ENCODE measurements at places on chromosomes 4 and X. TPM values are rescaled to one million over a fixed set of nuclear protein-coding genes. Genes with fewer than 3 reads are reported as not detected.

The TGIF2LX gene
- total RNA-seq, result not detected

The SLC10A4 gene
- total RNA-seq, result not detected

The NR3C2 gene
- total RNA-seq, result 26.2 TPM

The HMGN5 gene
- total RNA-seq, result 9.5 TPM

The PLXNB3 gene
- total RNA-seq, result 73.1 TPM

The HPSE gene
- 4.1 TPM for total RNA-seq

The GATA1 gene
- 0.76 TPM for total RNA-seq

The NPY1R gene
- 4.3 TPM for total RNA-seq

The LRAT gene
- total RNA-seq, result 4.1 TPM

The EDA2R gene
- 2.9 TPM for total RNA-seq

The UGT8 gene
- total RNA-seq, result 85.1 TPM

The ITIH6 gene
- total RNA-seq, result not detected

The RTL5 gene
- total RNA-seq, result 16.2 TPM

The DNAAF6 gene
- not detected for total RNA-seq

Data from sciatic nerve (tissue), 2 donors.